ENCODE measurements at places on chromosomes 11 and 22. TPM values are rescaled to one million over a fixed set of nuclear protein-coding genes. Genes with fewer than 3 reads are reported as not detected.

Gene DDI1
- not detected for total RNA-seq

Gene YAP1
- 33.2 TPM for total RNA-seq

Gene TOB2
- total RNA-seq = 16.5 TPM

Gene CTSW
- not detected for total RNA-seq

Gene FAM227A
- total RNA-seq = 2.1 TPM

Gene TCP11L1
- 14.1 TPM for total RNA-seq
